ENCODE measurements at places on chromosomes 4 and X. TPM values are rescaled to one million over a fixed set of nuclear protein-coding genes. Genes with fewer than 3 reads are reported as not detected.

- DNase-seq: no peak
These were observed 460 bp upstream of the GEMIN8 start for GRCh38 chrX:14030174-14030530.

- no peak for DNase-seq
These were observed 41.5 kb downstream of the SMAD1 start for GRCh38 chr4:145523117-145523516.

DNA sequence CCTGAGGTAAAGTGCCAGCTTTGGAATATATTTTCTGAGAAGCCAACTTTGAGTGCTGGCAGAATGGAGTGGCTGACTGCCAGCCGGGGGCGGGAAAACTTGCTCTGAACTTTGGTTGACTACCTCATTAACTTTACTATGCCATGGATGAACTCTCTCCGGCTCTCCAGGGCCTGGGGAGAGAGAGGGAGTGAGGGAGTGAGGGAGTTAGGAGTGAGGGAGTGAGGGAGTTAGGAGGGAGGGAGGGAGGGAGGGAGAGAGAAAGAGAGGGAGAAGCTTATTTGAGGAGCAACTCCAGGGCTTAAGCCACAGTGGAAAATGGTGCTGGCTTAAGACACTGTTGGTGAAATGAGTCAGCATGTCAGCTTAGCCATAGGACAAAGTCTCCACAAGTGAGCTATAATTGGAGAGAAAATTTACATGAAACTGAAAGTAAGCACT is 280.9 kb upstream of the RPS6KA3 start:
- DNase-seq: no peak

GRCh38 chr4:101171747-101172146 is 175.6 kb downstream of the PPP3CA start:
- no peak for DNase-seq

DNA sequence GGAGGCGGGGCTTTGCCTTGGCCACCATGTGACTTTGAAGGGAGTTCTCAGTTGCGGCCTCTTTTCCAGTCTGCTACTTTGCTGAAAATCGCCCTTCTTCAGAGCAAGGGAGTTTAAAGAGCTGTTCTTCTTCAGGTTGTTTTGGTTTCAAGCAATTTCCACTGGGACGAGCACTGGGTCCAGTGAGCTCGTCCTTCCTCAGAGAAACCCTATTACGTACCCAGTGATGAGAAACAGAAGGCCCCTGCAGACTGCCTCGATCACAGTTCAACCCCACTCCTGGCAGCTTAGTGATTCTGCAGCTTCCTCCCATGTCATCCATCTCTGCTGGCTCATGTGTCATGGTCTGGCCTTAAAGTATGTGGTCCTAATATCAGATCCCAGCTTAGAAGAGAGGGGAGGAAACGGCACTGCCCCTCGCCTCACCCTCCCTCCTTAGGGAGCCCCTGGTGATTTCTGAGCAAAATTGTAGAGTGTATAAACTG is 7.8 kb upstream of the FAM149A start:
- DNase-seq: no peak

- DNase-seq: peak; percentile 69
These were observed 863 bp upstream of the FAM193A start for GRCh38 chr4:2535376-2536192.

- DNase-seq: peak; percentile 73
These were observed 141.0 kb downstream of the MAB21L2 start for GRCh38 chr4:150722908-150723362.

DNA sequence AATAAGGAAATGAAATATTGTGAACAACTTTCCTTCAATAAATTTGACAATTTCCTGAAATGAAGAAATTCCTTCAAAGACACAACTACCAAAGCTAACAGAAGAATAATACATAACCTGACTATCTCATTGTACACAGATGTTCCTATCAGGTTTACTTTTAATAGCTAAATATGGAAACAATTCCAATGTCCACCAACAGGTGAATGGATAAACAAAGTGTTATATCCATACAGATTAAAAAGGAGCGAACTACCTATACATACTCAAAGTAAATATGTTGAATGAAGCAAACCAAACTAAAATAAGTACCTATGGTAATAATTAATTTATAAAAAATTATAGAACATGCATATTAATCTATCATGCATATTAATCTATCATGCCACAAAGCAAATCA is 554.9 kb downstream of the PPP4R3C start:
- no peak for DNase-seq

DNA sequence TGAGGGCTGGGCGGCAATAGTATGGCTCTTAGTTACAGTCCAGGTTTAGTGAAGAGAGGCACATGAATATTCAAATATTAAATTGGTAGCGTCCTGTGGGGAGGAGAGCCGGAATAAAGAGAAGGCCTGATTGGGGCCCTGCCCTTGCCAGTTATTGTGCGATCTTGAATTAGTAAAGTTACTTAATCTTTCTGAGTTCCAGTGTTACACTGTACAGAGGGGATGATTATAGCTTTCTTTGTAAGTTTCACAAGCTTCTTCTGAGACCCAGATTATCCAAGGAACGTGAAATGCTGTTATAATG is 1.2 kb downstream of the METAP1 start:
- DNase-seq: no peak

DNA sequence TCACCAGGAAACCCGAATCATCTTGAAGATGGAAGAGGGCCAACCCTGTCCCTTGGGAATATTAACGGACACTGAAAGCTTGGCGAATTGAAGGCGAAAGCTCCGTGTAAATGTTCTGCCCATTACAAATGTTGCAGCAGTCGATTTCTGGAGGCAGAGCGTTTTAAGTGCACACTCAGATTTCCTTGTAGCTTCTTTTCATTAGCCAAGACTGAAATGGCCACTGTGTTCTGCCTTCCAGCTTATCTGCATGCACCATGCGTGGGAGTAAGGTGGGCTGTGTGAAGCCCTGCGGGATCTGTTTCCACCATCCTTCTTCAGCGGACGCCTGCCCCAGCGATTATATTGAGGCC is 1.3 kb downstream of the SMIM20 start:
- DNase-seq: no peak

DNA sequence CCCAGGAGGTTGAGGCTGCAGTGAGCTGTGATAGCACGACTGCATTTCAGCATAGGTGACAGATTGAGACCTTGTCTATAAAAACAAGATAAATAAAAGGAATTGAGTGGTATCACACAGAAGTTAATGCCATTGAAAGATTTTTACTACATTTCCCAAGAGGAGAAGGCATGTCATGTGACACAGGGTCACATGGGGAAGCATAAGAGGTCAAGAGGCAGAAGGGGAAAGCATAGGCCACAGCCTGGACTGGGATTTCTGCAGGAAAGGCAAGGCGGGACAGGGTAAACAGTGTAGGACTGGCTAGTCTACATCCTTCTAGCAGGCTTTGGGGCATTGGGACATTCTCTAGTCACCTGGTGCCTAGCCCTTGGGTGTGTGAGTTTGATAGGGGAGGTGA is 88.6 kb downstream of the PDGFRA start:
- no peak for DNase-seq

- no peak for DNase-seq
These were observed 236.9 kb downstream of the SHOX start for GRCh38 chrX:867502-867901.

- no peak for DNase-seq
These were observed 37.8 kb upstream of the CAPN6 start for GRCh38 chrX:111308039-111308438.

- no peak for DNase-seq
These were observed 170.4 kb downstream of the PCDH18 start for GRCh38 chr4:137361756-137362470.

- no peak for DNase-seq
These were observed 83.2 kb downstream of the RBM47 start for GRCh38 chr4:40546506-40546905.

NLRP2B gene
- polyA plus RNA-seq: not detected

ASB12 gene
- 0.55 TPM for polyA plus RNA-seq

HHIP gene
- polyA plus RNA-seq: 34.2 TPM

FRAS1 gene
- polyA plus RNA-seq: 36.5 TPM
